ENCODE measurements at places on chromosomes 13 and 19. TPM values are rescaled to one million over a fixed set of nuclear protein-coding genes. Genes with fewer than 3 reads are reported as not detected.

IZUMO2 gene
- total RNA-seq = not detected

OR10H3 gene
- total RNA-seq = not detected

FGF22 gene
- 0.16 TPM for total RNA-seq

PAK4 gene
- 5.8 TPM for total RNA-seq

SYNGR4 gene
- not detected for total RNA-seq

GRCh38 chr19:2056837-2057192, 5.8 kb upstream of the MKNK2 start:
- DNase-seq = no peak

- no peak for DNase-seq
Observed at GRCh38 chr13:96824140-96824539, 170.1 kb downstream of the OXGR1 start.

DNA sequence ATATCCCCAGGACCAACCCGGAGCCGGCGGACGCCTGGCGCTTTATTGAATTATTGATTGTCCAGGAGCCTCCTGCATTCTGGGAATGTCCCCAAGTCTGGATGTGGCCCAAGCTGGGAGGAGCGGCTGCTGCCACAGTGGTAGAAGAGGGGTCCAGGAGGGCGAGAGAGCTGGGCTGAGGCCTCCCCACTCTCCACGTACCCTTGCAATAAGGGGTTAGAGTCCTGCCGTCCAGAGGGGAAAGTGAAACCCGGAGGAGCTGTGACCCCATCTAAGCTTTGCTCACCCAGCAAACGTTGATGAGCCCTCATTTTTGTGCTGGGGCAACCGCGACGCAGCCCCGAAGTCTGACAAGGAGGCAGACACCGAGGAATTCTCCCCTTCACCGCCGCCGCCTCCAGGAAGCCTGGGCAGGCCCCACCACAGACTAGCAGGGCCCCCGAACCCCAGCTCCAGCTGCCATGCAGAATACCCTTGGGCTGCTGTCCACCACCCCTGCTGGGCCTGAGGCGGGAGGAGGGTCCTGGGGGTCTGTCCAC, 1.4 kb upstream of the C2CD4C start:
- no peak for DNase-seq

DNA sequence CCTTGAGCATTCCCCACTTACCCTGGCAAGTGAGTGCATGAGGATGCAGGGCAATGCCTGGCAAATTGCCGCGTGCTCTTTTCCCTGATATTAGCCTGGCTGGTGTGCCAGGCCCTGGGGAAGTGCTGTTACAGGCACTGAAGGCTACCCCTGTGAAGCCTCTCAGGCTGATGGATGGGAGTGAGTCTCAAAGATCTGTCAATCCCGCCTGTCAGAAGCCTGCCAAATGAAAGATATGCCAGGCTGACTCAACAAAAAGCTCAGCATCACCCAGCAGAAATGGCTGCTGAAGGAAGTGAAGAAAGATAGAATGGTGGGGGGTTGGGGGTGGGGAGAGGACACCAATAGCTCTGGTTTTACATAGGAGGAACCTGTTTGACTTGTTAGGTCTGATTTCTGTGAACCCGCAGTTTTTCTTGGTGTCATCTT, 112.1 kb downstream of the LACC1 start:
- DNase-seq = no peak

DNA sequence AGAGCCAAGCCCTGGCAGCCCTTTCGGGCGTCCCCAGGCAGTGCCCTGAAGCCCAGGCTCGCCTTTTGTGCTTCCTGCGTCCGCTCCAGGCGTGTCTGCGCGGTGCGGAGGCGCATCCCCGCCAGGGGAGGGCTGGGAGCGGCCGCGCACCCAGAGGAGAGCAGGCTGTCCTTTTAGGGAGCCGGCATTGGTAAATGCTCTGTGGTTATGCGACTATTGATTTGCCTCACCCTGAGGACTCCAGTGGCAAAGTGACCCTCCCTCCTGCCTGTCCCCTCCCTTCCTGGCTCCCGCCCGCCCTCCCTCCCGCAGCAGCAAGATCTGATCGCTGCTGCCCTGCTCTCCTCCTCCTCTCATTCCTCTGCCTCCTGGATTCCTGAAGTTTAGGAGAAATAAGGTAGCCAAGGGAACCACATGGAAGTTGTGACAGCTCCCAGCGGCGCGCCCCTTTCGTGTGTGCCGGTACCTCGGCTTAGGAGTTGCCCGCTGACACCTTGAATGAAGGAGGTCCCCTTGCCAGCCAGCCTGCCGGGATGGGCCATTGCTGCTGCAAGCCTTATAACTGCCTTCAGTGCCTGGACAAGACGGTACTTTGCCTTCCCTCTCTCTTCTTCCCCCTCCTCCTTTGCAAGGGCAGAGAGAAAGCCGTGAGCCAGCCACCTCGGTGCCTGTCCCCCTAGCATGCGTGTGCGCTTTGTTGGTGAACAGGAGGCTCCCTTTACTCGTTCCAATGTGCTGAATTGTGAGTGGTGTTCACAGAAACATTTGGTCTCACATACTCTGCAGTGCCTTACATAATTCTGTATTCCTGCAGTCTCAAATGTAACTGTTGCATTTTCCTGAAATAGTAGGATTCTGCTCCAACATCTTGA, 166.9 kb downstream of the SLC7A1 start:
- peak; percentile 42 for DNase-seq

GRCh38 chr19:45503909-45504308, 3.4 kb upstream of the VASP start:
- DNase-seq = no peak

- DNase-seq = peak; percentile 84
Observed at GRCh38 chr19:56111601-56112312, 9.3 kb downstream of the ZNF787 start.

DNA sequence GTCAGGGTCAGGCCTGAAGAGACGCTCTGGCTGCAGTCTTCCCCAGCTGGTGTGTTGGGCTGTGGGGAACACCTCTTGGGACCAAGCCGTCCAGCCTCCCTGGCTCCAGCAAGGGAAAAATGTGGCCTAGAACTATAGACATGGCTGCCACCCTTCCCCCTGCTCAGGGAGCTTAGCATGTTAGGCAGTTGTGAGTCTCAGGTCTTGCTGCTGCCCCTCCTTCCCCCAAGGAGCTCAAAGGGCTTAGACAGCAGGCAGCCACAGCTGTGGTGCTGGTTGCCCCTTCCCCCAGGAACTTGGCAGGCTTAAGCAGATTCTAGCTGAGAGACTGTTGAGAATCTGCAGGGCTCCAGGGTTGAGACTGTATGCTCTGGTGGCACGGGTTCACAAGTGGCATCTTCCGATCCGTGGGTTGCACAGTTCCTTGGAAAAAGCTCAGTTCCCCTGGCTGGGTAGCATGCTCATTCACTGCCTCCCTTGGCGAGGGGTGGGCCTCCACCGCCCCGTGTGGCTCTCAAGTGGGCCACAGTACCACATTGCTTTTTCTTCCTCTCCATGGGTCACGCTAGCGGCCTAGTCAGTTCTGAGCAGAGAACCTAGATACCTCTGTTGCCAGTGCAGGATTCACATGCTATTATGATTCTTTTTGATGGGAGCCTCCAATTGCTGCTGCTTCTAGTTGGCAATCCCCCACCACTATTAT, 1258.6 kb downstream of the OLFM4 start:
- no peak for DNase-seq

DNA sequence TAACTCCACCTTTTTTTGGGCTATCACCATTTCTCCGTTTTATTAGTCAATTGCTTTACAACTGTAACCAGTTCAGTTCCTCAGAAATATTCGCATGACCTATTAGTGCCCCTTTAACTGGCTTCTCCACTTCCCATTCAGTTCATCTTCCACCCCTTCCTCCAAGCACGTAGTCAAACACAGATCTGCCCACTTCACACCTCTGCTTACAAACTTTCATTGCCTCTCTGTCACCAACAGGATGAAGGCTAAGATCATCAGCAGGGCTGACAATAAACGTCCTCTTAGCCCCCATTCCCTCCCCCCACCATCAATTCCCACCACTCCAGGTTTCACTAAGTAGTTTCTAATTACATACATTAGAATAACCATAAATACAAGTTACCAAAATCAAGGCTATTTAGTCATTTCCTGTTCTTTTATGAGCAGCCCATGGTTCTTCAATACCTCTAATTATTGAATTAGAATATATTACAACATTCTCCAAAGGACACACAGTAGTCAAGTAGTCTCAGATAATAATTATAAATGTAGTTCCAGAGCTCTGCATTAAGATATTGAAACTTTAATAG, 95.7 kb downstream of the SPRY2 start:
- no peak for DNase-seq

GRCh38 chr19:33558856-33559255, 37.3 kb upstream of the PEPD start:
- peak; percentile 62 for DNase-seq

DNA sequence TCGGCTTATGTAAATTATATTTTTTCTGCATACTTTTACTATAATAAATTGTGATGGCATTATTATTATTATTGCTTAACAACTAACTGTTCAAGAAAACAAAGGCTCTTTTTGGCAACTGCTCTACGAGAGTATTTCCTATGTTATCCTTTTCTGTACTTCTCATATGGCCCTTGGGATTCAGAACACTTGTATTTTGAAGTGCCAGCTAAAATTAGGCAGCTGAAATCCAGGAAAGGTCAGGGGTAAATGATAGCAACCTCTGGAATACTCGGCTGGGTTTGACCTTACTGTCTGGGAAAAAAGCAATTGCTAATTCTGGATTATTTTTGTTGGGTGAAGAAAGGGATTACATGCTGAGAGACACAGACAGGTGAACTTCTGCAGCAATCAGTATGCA, 23.9 kb downstream of the EDNRB start:
- DNase-seq = peak; percentile 9

DNA sequence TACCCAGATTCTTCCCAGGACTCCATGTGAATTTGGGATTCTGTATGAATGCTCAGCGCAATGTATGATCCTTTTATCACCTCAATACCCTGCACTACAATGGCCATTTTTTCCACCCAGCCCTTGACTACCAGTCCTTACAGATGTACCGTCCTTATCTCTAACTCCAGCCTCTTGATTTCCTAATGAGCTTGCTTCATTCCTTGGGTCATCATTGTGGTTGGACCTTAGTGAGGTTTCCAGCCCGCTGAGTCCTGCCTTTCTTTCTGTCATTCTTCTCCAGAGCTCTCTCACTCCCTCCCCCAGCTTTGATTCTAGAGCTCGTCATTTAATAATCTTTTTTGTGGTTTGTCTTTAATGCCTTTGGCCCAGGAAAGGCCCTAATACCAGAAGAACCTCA, 438.5 kb downstream of the ZNF536 start:
- DNase-seq = no peak

GRCh38 chr13:99228737-99229691, 28.4 kb downstream of the UBAC2 start:
- DNase-seq = peak; percentile 90

DNA sequence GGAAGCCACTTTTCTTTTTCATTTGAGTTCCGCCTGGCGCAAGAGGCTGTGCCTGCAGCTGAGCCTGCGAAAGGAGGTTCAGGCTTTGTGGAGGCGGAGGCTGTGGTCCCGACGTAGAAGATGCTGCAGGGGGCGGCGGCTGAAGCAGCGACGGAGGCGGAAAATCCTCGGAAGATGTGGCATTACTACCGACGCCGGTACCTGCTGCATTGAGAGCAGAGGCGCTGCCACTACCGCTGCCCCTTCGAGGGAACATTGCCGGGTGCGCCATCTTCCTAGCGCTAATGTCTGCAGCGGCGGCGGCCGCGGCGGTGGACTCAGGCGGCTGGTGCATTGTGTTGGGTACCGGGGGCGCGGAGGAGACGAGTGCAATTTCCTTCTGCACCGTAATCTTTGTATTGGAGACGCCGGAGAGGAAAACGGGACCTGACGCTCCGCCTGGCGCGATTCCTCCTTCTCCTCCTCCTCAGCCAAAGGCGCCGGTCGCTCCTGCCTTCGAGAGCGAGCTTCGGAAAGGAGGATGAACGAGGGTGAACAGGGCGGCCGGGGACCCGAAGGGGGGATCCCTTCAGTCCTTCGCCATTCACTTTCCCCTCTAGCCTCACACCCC, at the start of gene TSC22D1:
TSS of gene TSC22D1 (minus strand) at position 590 of the 610 bp plus-strand sequence. CDS start at position 334, 256 bp downstream.
- DNase-seq = peak; percentile 62

- DNase-seq = no peak
Observed at GRCh38 chr13:74466020-74466419, 331.8 kb upstream of the KLF12 start.

DNA sequence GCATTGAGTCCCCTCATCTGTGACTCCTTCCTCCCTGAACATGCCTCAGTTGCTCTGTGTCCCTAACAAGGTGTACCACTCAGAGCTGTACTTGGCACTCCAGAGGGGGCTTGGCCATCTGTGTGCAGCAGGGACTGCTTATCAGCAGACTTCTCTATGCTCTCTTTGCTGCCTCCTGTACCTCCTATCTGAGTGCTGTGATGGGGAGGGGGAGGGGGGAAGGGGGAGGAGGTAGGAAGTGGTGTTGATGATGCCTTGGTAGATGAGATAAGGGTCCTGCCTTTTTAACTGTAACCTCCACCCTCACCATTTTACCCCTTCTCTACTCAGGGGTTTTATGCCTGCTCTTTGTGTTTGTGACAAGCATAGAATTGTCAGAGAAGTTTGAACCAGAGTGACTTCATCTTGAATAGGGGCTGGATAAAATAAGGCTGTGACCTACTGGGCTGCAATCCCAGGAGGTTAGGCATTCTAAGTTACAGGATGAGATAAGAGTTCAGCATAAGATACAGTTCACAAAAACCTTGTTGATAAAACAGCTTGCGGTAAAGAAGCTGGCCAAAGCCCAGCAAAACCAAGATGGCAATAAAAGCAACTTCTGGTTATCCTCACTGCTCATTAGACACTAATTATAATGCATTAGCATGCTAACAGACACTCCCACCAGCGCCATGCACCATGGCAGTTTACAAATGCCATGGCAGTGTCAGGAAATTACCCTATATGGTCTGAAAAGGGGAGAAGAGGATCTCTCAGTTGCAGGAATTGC, 13.2 kb downstream of the PCDH8 start:
- DNase-seq = no peak

DNA sequence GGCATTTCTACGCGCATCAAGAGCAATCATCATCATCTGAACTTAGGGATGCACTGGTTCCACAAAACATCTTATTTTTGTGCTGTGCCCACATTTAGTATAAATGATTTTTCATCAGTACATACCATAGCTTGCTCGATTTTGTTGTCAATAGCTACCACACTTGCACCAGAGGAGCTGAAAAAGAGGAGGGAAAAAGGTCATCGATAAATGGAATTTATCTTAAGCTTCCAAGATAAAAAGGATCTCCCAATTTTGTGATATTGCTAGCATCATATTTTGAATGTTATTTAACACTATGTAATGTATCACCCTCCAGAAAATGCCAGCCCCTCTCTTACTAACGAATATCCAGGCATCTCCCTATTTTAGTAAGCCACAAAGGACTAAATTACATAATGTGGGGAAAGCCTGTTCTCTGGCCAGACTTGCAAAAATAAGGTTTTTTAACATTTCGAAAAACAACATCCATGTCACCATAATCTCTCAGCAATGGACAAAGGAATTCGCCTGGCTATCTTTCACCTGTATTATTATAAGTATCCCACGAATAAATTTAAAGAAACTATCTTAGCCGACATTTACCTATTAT, 62.4 kb downstream of the SERP2 start:
- DNase-seq = no peak

Measured in myocyte (in vitro differentiated cells).